ENCODE measurements at places on chromosomes 2 and 18. TPM values are rescaled to one million over a fixed set of nuclear protein-coding genes. Genes with fewer than 3 reads are reported as not detected.

NDUFB3 gene
- total RNA-seq, result 82.9 TPM

LONRF2 gene
- 1.3 TPM for total RNA-seq

KCNE4 gene
- 0.34 TPM for total RNA-seq

CYS1 gene
- total RNA-seq, result 1.7 TPM

CD8B2 gene
- not detected for total RNA-seq

SLC5A6 gene
- 48.4 TPM for total RNA-seq

RNMT gene
- 27.9 TPM for total RNA-seq

SOCS6 gene
- total RNA-seq, result 18.4 TPM

EPG5 gene
- total RNA-seq, result 4.2 TPM

PPP1R1C gene
- 4.6 TPM for total RNA-seq

TPRKB gene
- 63.8 TPM for total RNA-seq

RPRD1A gene
- 71.6 TPM for total RNA-seq

SRBD1 gene
- total RNA-seq, result 22.4 TPM

SPAG16 gene
- total RNA-seq, result 17.7 TPM

ITGB6 gene
- 0.11 TPM for total RNA-seq

DTNA gene
- 6.9 TPM for total RNA-seq

LRATD1 gene
- 0.08 TPM for total RNA-seq

PLCL1 gene
- 0.08 TPM for total RNA-seq

SLC16A14 gene
- not detected for total RNA-seq

SULT1C4 gene
- total RNA-seq, result not detected

C2orf78 gene
- total RNA-seq, result not detected

UNC80 gene
- 0.32 TPM for total RNA-seq

RABL2A gene
- total RNA-seq, result 3.1 TPM

CYP26B1 gene
- 1.6 TPM for total RNA-seq

MAP3K19 gene
- total RNA-seq, result not detected

Measured in A375 (cell line).